ENCODE measurements at places on chromosomes 5 and 9.

DNA sequence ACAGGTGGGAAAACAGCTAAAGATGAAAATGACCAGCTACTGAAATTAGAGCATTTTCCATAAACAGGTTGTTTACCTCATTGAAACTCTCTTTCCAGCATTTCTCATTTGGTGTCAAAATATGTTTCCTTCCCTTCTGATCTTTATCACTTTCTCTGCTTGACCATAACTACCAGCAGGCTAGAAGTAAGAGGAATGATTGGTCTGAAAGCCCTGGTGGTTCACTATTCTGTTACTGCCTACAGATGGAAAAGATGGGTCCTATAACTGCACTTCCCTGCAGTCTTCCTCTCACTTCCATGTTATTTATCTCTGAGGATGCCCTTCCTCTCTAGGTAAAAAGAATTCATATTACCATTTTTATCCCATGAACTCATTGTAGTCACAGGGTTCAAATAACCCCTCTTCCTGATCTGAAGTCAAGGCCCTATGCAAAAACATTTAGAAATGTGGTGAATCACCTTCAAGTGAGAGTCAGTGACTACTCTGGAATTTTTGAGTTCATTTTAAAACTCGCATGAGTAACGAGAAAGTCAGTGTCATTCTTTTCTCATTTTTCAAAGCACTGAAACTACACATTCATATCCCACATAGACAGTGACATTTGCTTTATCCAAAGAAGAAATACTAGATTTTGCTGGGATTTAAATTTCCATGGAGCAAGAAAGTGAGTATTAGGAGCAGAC, 51.7 kb downstream of the ZNF474 start:
- DNase-seq, result no peak

GRCh38 chr9:8815931-8816330, 1016.4 kb upstream of the DMAC1 start:
- no peak for DNase-seq

- no peak for DNase-seq
Measured at GRCh38 chr5:125199373-125199772, 452.9 kb upstream of the ZNF608 start.

DNA sequence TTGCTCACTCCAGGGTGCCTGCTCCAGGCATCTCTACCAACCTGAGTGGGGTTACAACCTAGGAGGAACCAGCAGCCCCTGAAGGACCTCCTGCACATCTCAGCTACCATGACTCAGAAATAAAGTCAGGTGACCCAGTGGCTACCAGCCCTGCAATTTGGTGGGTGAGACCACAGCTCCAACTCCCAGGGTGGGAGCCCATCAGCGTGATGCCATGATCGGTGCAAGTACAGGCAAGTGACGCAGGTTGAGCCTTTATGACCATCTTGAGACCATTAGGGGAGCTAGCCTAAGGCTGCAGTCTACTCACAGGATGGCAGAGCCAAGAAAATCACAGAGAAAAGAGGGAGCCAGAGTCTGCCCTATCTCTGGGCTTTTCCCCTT, 8.6 kb downstream of the SEPTIN8 start:
- no peak for DNase-seq

DNA sequence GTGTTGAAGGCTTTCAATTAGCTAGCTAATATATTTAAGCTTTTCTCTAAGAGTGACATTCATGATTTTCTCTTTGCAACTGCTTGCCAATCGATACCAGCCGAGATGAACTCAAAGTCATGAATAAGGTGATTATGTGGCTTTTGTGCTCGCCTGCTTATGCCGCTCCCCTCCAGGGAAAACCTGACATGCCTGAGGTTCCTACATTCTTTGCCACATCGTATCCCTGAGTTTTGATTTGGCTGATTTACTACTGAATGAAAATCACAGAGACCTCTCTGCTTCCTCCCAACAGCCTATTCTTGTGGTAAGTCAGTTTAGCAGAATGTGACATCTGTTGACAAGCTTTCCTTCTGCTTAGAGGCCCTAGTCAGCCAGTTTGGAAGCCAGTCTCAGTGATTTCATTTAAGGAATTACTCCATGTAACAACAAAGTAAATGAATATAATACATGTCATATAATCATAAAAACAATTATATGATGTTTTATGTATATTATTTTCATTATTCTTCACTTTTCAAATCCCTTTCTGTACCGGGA, 513.4 kb downstream of the CSNK1G3 start:
- DNase-seq, result no peak

Measured in COR-L47 (cell line).